ENCODE measurements at places on chromosomes 16 and 17.

DNA sequence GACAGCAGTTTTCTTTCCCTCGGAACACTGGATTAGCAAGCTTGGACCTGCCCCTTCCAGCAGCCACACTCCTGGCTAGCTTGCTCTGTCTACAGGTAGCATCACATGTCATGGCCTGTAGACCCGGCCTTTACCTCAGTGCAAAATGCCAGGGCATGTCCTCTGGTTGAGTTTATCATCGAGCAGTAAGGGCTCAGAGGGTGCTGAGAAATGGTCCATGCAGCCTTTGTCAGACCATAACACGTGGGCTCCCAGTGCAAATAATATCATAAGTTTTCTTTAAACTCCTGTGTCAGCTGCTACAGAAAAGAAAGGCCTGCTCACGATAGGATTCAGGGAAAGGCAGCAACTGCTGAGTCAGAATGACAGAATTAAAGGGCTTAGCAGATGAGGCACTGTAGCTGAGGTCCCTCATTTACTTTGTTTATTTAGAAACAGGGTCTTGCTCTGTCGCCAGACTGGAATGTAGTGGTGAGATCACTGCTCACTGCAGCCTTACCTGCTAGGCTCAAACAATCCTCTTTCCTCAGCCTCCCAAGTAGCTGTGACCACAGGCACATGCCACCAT, 8.0 kb upstream of the GNA13 start:
- no peak for DNase-seq

- DNase-seq, result peak; percentile 83
Observed at GRCh38 chr17:73288534-73289302, 23.1 kb downstream of the CDC42EP4 start.

GRCh38 chr16:19746561-19746960, 28.5 kb downstream of the IQCK start:
- DNase-seq, result no peak

- DNase-seq, result no peak
Observed at GRCh38 chr17:83108709-83109108, 29.3 kb downstream of the METRNL start.

DNA sequence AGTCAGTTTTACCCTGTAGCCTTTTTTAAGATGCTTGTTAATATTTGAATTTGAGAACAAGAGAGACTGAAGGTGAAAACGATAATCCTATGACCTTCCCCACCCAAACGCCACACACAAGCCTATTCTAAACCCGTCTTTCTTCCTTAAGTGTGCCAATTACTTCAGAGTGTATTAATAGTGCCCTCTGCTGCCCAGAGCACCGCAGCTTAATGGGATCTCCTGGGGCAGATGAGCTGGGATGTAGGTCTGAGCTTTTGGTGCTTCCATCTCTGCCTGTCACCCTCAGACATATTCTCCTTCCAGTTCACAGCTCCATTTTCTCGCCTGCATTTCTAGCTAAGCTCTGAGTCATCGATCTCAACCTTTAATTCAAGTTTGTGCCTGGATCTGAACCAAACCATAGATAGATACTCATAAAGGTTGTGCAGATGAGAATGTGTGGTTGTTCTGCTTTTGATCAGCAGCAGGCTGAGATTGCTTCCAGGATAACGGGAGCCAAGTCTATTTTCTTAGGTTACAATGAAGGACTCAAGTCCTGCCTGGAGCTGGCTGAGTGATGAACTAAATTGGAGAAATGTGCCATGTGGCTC, 46.4 kb upstream of the CDH13 start:
- DNase-seq, result no peak

GRCh38 chr16:3152027-3152276, 17.1 kb downstream of the ZNF213 start:
- no peak for DNase-seq
